D721Med (cell line): ENCODE measurements at places on chromosomes 1 and 21.

GRCh38 chr1:160205242-160206035 is at the start of gene PEA15:
TSS of gene PEA15 (plus strand) at chr1:160205384. CDS start at chr1:160211545, 6,161 bp downstream.
- DNase-seq = peak; percentile 99

DNA sequence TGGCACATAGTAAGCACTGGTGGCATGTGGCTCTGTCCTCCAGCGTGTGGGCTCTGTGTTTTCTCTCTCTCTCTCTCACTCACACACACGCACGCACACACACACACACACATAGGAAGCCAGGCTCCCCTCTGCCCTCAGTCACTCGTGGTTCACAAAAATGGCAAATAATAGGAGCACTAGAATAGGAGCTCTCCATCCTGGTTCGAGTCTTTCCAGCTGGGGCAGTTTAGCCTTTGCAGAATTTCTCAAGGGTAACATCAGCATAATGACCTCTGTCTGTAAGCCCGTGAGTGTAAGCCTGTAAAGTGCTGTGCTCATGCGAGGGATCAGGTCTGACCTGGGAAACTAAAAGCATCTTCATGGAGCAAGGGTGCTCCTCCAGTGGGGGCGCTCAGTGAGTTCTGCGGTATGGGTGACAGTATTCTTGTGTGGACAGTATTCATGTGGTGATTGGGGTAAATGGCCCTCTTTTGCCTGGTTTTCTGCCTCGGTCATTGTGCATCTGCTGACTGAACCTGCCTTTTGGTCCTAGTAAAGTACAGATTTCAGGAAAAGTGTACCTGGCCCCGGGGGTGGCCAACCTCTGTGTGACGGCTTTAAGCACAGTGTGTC is 842 bp upstream of the ZC3H12A start:
- DNase-seq = no peak

- no peak for DNase-seq
Observed at GRCh38 chr1:40985875-40986274, 6.4 kb downstream of the CTPS1 start.

DNA sequence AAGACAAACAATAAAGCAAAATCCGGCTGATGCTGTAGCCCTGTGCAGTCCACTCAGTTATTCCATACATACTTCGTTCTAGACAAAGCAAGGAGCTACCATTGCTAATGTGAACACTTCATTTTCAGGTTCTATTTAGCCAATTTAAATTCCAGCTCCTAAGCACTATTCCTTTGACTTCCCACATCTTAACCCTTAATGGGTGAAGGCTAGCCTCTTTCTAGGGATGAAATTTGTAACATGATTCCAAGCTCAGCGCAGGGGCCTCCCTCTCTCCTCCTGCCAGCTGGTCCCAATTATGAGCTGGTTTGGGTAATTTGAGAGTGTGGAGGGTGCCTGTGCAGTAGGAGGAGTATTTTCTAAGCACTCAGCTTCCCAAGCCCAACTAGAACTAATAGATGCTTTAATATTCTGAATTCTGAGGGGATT is 53.9 kb upstream of the PTGFRN start:
- no peak for DNase-seq

GRCh38 chr1:64962441-64962840 is 3.9 kb downstream of the JAK1 start:
- DNase-seq = no peak

DNA sequence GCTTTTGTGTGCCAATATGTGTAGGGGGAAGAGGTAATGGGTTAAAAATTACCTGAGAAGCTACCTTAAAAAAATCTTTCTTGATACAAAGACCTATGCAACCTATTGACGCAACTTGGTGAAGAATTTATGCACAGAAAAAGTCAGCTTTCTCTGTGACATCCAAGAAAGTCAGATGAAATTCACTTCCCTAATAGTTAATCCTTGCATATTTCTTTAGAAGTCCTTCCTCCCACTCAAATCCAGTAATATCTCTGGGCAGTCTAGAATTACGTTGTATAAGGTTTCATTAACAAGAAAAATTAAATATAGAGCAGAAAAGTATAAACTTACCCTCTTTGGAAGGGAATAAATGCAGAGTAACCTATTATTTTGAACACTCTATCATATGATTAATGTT is 2.9 kb downstream of the UBAP2L start:
- DNase-seq = no peak

DNA sequence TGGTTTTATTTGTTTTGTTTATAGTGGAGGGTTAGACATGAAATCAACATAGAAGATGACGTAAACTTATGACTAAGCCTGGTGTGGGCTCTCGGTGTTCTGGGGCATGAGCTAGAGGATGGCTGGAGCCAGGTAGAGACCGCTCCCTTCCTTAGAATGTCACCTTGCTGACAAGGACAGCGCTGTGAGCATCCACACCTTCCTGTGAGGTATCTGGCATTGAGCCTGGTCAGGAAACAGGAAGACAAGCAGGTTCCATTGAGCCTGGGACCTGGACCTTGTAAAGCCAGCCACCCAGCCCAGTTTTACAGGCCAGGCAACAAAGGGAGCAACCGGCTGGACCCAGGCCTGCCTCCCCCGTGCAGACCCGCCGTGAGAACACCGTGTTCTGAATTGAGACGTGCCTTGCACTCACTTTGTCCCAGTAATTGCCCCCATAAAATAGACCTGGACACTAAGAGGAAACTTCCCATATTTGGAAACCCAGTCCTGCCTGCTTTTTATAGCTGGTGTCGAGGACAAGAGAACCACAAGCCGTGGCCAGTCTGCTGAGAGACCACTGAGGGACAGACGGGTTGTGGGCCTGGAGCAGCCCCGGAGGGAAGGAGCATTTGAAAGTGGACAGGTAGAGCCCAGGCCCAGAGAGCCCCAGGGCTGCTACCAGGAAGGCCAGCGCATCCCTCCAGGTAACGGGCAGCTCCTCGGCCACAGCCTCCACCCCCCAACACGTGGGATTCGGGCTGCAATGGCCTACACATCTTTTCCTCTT is 78.0 kb downstream of the PDE9A start:
- no peak for DNase-seq
